CD4-positive, alpha-beta T cell treated with Interleukin-21 for 1 hour (primary cell): ENCODE measurements at places on chromosomes 5 and 9.
A peak's percentile ranks its signal among the peaks of the same experiment; 100 is the strongest.

DNA sequence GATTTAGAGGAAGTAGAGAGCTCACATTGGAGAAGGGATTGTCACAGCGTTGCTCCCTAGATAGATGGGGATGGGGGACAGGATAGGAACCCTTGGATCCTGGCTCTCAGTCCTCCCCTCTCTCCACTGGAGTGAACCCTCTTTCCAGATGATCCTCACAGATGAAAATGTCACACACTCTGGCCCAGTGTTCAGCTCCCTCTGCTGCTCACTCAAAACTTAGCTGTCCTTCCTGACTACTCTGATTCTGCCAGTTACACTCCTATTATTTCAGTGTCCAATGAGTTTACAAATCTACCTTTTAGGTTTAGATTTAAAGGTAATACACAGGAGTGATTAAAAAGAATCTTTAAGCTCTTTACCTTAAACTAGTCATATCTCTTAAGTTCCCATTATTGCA lies 5.8 kb upstream of the SPINK7 start:
- DNase-seq: no peak

DNA sequence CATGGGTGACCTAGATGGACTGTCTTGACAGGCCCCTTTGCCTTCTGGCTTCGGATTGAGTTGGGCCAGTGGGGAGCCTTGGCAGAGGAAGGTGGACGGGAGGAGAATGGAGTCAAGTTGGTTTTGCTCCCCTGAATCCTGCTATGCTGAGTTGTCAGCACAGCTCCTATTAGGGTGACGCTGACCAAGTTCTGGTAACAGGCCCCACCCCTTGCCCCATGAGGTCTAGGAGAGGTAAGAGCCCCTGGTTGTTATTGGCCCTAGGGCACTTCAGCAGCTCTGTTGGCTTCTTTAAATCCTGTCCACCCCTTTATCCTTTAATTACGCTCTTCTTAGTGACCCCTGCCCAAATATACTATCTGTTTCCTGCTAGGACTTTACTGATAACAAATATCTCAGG lies 39.4 kb upstream of the KIF2A start:
- DNase-seq: no peak

GRCh38 chr5:66616520-66617225 lies 20.5 kb downstream of the MAST4 start:
- no peak for DNase-seq

DNA sequence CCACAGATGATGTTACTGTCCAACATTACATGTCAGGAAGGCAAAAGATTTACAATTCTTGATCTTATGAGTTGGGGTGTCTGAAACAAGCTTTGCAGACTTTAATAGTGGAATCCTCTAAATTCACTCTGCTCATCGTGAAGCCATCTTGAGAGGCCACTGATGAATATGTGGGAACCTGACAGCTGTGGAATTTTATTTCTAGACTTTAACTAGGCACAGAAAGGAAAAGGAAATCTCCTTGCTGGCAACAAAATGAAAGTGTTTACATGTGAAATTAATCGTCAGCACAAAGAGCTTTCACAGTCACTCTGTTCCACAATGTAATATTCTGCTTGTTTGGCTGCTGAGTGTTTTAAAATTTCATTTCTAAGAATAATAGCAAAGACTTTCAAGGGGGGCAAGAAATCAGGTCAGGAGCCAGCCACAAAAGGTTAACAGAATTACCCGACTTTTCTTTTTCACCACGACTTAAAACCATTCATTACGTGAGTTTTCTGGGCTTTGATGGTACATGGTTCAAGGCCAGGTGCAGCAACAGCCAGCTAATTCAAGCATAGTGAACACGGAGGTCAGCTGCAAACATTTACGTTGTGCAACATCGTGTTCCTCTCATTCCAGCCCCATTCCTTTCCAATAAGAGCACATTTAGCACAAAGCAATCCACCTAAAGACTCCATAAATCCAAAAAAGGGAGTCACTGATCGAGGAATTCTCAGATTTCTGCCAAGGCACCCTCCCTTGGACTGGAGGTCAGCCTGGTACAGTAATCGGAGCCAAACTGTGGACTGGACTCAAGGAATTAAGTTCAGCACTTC lies 14.6 kb downstream of the NREP start:
- DNase-seq: no peak

GRCh38 chr5:38528162-38528703 lies 28.2 kb downstream of the LIFR start:
- DNase-seq: no peak

DNA sequence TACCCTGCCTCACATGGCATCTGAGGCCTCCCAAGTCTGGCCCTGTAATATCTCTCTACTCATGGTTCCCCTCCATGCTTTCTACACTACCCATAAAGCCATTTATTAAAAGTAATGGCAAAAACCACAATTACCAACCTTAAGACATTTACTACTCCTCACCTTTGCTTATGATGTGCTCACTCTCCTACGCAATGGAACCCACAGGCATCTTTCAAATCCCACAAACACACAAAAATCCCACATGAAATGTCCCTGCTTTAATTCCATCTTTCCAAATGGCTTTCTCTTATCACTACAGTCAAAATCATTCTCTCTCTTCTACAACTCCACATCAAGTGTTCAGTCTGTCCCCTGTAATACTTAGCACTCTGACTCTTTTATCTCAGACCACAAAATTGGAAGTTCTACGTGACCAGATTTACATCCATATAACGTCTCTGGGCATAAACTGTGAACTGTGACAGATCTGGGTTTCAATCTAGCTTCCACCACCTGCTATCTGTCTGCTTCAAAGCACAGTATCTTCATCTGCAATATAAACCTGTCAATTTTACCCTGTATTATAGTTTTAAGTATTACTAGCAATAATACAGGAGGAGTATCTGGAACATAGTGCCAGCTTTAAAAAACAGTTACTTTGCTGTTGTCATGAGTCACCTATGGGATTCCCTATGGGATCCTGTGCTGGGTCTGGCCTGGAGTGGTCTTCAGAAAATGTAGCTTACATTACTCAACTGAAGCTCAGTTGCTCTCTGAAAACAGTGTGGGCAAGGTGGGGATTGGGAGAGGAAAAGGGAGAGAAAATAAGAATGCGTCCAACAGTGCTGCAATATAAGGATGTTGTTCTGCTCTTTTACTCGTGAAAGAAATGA lies 137.1 kb upstream of the TRIM32 start:
- no peak for DNase-seq

- DNase-seq: no peak
These were observed 130.3 kb upstream of the TARS1 start for GRCh38 chr5:33310451-33310850.

DNA sequence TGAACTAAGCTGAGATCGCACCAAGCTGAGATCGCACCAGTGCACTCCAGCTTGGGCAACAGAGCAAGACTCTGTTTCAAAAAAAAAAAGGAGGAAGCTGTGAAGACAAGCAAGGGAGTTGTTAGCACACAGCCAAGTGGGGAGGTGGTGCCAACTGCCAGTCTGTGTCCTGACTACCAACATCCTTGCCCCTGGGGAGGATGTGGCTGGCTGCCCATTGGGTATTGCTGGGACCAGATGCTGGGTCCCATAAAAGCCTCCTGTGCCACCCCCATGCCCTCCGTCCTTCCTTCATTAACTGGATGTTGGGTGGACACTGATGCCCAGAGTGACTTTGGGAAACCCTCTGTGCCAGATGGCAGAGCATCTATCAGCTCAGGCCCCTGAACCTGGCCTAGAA lies 157.1 kb upstream of the COL5A1 start:
- DNase-seq: no peak

- DNase-seq: no peak
These were observed 1509.0 kb downstream of the MAT2B start for GRCh38 chr5:165014439-165014838.

GRCh38 chr9:83620841-83621636 lies 1.9 kb upstream of the IDNK start:
- DNase-seq: peak; percentile 52

GRCh38 chr5:110956913-110957813 lies 114.3 kb upstream of the TSLP start:
- no peak for DNase-seq

GRCh38 chr9:33182519-33182918 lies 15.4 kb upstream of the B4GALT1 start:
- DNase-seq: no peak

GRCh38 chr9:117656002-117656401 lies 48.2 kb upstream of the TLR4 start:
- no peak for DNase-seq

DNA sequence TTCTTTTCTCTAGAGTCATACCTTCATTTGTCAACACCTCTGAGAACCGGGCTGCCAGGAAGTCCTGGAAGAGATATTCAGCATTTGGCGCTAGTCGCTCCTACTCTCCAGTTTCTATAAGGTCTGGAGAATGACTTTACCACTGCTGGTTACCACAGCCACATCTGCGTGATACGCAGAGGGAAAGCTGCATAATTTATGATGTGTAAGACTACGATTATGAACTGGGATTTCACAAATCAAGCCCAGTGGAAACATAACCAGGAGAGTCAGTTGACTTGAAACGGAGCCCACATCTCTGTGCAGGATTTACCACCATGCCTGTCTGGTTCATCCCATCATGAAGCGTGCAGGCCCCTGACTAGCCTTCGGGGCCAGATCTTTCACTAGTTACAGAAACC lies 72.6 kb downstream of the FGF1 start:
- no peak for DNase-seq

DNA sequence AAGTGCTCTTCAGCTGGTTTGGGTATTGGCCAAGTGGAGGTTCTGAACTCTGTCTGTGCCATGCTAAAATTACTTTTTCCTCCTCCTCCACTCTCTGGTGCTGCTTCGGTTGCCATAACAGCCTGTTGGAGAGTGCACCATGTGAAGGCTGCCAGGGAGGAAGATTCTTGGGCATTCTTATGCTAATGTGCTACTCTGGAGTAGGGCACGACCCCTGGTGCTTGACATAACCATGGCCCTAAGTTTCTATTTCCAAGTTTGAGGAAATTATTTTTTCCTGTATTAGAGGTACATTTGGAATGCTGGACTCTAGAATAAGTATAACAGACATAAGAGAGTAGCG lies 111.6 kb downstream of the ARHGAP26 start:
- no peak for DNase-seq

- peak; percentile 60 for DNase-seq
These were observed at the start of gene RASGRF2 for GRCh38 chr5:80959768-80960442. Gene RASGRF2, plus strand, starts transcription at chr5:80960363. Its CDS starts 376 bp downstream, at chr5:80960739.

DNA sequence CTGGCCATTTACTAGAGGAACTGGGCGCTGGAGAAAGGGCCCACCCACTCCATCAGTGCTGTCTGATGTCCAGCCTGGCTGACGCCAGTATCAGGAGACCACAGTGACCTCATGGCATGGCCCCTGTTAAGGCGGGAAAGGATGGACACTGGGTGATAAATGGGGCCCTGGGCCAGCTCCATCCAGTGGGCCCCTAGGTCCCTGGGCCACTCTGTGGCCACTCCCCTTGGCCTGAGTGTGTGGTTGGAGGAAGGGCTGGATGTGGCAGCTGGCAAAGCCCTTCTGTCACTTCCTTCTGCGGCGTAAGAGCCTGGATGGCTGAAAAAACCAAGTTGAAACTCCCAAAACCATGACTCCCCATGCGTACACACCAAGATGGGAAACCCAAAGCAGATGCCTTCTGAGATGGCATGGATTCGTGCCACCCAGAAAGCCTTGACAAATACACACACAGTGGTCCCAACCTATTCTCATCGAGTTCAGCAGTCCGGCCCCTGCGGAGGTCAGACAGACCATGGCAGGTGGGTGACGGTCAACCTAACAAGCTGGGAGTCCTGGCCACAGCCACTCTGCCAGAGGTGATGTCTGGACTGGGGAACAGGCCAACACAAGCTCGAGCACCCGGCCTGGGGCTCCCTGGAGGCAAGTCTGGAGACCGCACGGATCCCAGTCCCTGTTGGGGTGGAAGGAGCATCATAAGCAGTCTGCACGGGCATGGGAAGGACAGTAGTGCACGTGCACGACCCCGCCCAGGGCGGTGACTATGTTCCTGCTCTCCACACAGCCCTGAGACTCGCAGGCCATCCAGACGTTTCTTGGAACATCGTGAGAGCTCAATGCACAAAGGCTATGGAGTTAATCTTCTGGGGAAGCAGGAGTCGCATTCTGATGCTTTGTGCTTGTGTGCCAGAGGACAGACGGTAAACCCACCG lies 45.2 kb upstream of the NOTCH1 start:
- no peak for DNase-seq

- no peak for DNase-seq
These were observed 420.6 kb upstream of the SLC30A5 start for GRCh38 chr5:68673106-68673822.

- DNase-seq: no peak
These were observed 1360.8 kb upstream of the C9orf72 start for GRCh38 chr9:28934111-28934510.

GRCh38 chr5:30832519-30832918 lies 361.0 kb upstream of the CDH6 start:
- no peak for DNase-seq

DNA sequence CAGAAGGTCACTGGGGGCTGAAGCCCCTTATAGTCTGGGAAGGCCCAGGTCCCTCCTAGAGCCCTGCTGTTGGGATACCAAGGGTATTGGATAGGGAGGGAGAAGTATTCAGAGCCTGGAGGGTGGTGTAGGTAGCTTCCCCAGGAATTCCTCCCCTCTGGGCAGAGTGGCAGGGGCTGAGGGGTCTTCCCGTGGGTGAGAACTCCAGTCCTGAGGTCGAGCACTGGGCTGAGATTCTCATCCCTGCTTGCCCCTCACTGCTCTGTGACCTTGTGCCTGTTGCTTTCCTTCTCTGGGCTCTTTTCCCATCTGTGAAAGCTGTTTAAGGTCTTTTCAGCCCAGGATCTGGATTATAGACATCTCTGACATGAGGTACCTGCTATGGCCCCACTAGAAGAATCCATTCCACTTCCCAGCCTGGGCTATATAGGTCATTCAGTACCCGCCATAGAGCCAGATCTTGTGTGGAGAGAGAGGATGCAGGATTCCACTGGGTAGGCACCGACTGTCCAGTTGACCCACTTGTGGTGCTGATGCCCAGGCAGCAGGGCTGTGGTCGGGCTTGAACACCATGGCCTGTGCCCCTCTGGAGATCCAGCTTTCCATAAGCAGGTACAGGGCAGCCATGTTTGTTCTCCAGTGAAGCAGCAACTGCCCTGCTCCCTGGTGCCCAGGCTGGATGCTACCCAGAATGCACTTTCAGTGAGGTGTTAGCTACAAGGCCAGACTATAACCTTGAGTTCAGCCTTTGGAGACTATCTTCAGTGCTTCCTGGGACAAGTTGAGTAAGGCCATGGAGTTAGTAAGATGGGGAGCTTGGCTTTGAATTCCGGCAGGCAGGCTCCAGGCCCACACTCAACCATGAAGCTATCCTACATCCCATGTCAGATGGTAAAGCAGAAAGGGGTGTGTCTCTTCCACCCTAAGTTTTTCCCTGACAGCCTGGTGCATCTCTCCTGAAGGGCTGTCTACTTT lies 60.1 kb downstream of the AMBP start:
- DNase-seq: no peak

DNA sequence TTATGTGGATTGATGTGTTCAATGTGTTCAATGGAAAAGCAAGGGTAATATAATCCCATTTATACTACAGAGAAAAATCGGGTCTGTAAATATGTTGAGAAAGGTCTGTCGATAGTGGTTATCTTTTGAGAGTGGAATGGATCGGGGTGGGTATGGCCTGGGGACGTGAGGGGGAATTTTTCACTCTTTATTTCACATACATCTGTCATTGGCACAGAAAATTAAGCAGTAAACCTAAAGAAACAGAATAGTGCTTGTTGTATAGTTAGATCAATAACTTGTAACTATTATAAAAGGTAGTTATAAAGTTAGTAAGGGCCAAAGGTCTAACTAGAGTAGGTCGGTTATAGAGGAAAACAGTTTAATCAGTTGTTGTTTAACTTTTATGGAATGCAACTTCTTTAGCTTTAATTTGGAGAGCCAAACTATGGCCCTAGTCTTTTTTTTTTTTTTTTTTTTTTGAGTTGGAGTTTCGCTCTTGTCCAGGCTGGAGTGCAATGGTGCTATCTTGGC lies 66.1 kb upstream of the ABL1 start:
- no peak for DNase-seq

GRCh38 chr5:141590127-141590526 lies 28.7 kb downstream of the DIAPH1 start:
- DNase-seq: no peak
